CD4-positive, alpha-beta T cell treated with Interleukin-6 at 100 ng/mL for 8 hours (primary cell): ENCODE measurements at places on chromosomes 1 and 21.

GRCh38 chr1:178933709-178934490 is 63.0 kb upstream of the ANGPTL1 start:
- no peak for DNase-seq

GRCh38 chr1:151737026-151737425 is 15.7 kb downstream of the RIIAD1 start:
- DNase-seq, result no peak

DNA sequence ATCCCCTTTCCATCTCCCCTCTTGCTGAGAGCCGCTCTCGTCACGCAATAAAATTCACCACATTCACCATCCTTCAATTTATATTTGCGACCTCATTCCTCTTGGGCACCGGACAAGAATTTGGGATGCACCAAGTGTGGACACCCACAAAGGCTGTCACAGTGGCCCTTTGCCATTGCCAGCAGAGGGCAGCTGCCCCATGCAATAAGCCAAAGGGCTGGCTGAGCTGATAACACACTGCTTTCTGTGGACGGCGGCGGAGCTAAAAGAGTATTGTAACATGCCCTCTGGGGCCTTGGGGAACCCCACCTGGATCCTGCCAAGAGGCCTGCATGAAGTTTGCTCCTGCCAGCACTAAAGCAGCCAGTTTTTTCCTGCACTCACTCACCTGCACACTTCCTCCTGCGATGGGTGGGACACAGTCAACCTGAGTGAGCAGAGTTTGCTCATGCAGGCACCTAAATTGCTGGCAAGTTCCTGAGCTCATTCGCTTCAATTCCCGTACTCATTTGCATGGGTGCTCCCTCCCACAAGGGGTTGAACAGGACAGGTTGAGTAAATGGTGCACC is 792.3 kb upstream of the ADAMTS5 start:
- DNase-seq, result no peak

DNA sequence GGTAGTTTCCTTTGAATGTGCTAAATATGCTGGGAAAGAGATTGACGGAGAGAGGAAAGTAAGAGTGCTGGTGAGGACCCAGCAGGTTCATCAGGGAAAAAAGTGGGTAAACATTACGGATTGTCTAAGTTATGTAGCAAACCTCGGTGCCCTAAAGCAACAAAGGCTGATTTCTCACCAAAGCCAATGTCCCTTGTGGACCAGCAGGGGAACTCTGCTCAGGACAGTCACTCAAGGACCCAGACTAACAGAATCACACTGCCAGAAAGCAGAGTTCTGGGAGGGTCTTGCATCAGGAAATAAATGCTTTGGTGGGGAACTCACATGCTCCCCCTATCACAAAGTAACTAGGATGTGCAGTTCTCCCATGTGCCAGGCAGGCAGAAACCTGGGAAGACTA is 1.7 kb upstream of the IKBKE start:
- no peak for DNase-seq
